ENCODE measurements at places on chromosomes 5 and 9.

DNA sequence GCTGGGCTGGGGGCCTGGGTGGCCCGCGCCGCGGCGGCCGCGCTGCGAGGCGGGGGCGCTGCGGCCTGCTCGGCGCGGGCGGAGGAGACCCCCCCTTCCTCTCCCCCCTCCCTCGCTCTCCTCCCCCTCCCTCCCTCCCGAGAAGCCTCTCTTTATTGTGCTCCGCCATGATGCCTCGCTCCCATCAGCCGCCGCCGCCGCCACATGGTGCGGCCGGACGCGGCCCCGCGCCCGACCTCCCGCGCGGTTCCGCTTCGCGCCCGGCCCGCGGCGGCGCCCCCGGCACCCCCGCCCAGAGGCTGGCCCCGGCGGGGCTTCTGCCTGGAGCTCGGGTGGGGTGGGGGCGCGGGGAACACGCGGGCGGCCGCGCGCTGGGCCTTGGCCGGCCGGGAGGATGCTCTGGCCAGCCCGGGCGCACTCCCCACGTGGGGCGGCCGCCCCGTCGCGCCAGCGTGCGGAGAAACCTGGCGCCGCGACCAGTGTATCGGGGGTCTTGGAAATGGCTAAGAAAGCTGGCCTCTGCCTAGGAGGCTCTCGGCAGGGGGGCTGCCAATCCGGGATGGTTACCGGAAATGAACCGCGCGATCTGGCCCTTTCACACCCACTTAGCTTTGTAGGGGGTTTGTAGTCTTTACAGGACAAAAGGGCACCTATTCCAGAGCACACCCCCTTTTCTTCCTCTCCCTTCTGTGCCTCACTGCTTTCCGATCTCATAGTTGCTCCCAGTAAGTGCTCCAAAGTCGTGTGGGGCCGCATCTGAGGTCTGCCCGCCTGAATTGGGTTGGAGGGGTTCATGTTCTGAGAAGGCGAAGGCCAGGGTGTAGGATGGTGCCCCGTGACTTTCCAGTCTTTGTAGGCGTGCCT lies 1.0 kb downstream of the SET start:
- no peak for DNase-seq

DNA sequence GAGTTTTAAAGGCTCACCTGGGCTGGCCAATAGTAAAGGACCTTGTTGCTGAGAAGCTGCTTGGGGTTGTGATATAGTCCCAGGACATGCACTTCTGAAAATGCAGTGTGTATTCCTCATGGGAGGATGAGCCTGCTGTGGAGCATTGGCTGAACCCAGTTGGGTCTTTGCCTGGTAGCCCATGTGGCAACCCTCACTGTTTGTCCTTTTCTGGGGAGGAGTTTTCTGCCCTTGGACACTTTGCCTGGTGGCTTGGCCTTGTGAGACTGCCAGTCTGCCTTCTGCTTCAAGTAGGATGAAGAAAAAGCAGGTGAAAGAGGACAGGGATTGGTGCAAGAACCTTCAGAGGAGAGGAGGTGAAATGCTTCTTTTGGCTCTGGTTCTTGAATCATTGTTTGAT lies 4.0 kb downstream of the TENT4A start:
- no peak for DNase-seq

DNA sequence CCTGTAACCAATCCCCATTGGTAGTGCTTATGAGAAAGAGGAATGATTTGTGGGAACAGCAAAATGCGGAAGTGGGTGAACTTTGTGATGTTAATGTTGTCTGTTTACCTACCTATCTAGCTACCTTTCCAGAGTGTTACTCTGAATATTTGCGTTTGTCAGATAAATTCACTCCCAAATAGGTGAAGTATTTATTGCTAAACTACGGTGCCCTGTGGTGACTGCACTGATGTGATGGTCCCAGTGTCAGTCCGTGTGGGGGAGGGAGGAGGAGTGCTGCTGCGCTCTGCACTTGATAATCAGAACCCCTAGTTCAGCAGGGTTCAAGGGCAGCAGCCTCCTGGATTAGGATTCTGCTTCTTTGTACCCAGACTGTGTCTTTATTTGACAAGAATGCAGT lies 55.3 kb downstream of the TJP2 start:
- no peak for DNase-seq

GRCh38 chr9:115226152-115226551 lies 108.2 kb upstream of the TNC start:
- DNase-seq: no peak

DNA sequence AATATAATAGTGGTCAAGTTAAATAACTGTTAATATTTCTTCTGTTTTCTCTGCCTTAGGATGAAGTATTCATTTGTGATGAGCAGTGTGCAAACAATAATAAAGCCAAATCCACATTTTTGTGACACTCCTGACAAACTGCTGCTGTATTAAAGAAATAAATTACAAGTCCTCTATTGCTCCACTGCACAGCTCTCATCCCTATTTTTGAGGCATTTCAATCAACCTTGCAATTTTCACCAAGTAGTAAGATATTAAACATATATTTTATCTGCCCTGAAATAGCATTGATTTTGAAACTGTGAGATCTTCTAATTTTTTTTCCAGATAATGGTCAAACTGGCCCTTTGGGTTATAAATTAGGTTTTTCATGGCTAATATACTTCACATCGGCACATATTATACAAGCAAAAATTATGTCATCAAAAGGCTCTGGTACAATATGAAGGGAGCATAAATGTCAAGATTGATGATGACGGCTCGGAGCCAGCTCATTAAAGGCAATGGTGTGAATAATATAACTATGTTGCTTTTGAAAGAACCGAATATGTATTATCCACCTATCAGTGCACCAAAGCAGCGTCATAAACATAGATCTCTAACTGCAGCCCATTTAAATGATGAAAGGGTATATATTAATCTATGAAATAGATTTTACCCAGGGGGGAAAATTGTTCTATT lies 764.9 kb downstream of the DNAH5 start:
- DNase-seq: no peak

- DNase-seq: no peak
These were observed 179.5 kb downstream of the TRIO start for GRCh38 chr5:14322437-14323187.

DNA sequence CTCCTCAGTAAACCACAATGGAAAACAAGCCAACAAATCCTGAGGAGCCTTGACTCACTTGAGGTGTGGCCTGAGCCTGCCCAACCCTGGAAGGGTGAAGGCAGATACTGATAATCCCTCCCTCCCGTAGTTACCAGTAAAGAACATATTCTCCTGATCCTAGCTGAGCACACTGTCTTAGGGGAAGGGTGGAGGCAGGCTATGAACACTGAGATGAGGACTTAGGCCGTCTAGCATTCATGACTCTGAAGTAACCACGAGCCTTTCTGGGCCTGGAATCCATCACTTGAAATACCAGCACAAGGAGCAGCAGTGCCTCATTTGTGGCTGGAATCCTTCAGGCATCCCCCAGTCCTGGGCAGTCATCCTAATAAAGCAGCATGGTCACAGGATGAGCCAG lies 124.5 kb upstream of the PRLR start:
- DNase-seq: no peak

Measured in foreskin melanocyte (primary cell).